Stimulated activated CD4-positive, alpha-beta T cell treated with anti-CD3 and anti-CD28 coated beads, Interleukin-15, amount 100 ng/mL, for 1 hour (primary cell): ENCODE measurements at places on chromosomes 1 and 21.

DNA sequence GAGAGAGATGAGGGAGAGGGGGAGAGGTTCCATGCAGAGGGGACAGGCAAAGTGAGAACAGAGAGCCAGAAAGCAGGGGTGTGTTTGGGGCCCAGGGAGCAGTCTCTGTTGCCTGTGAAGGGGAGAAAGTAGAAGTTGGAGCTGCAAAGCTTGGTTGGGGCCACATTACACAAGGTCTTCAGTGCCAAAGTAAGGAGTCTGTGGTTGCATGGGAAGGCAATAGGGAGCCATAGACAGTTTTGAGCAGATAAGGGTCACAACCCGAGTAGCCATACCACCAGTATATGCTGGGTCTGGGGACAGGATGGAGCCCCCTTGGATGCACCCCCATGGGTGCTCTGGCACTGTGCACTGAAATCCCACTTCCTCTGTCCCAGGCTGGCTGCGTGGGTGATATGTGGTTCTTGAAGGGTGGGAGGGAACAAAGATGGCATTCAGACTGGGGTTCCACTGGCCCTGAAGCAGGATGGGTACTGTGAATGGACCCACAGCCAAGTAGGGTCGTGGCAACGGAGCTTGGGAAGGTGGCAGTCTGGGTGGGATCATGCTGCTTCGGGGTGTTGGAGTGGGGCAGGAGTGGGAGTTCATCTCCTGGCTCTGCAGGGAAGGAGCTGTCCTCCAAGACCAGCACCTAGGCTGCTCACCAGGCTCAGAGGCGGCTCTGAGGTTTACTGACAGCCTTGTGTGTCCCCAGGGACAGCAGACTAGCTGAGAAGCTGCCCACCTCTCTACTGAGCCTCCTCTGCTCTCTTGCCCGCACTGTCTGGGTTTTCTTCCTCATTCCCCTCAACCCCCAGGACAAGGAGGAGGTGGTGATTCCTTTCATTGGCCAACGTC, 12.1 kb downstream of the DRAXIN start:
- DNase-seq, result no peak

GRCh38 chr1:18175051-18175450, 67.5 kb downstream of the IGSF21 start:
- no peak for DNase-seq

DNA sequence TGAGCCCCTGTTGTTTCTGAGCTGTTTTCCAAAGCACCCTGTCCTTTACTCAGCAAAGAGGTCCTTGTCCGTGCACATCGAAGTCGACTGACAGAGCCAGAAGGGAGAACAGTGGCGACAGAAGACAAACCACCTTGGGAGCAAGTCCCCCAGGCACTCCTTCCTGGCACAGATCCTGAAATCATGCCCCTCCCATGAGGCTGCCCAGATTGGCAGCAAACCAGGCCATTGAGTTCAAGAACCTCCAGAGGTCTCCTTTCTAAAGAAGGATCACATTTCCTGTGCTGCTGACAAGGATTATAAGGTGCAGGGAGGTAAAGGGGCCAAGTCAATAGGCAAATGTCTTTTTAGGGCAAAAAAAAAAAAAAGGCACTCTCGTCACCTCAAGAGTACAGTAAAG, 84.7 kb upstream of the HIVEP3 start:
- no peak for DNase-seq

DNA sequence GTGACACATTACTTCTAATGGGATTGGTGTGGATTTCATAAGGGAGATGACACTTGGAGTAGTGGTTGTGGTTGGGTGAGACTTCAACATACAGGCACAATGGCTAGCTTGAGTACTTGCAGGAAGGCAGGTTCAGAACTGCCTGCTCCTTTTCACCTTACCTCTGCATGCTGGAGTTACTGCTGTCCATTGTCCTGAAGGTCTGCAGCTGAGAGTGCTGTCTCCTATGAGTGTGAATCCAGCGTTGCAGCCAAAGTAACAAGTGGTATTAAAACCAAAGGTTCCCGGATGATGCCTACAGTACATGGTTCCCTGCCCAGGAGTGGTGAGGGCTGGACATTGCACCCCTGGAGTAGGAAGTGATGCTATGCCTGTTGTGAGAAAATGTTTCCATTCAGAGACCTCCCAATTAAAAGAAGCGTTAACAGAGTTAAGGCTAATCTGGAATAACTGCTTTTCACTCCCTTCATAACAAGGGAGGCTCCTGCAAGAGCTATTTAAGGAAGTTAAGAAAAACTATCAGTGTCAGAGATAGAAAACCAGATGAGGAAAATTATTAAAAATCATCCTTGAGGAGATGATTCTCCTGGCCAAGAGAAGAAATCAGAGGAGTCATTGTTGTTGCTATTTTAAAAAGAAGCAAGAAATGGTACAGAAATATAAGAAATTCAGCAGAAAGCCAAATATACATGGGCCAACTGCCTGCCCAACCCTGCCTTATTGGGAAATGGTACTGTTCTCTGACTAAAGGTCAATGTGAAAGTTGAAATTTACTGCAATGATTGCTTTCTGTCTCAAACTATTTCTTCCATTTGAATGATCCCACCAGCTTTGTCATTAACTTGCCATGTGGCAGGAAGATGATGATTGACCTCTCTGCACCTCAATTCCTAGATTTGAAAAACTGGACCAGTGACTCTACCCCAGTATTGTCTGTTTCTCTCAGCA, 9.8 kb upstream of the F5 start:
- DNase-seq, result no peak

- no peak for DNase-seq
These were observed 144.9 kb upstream of the SOD1 start for GRCh38 chr21:31514598-31514997.

DNA sequence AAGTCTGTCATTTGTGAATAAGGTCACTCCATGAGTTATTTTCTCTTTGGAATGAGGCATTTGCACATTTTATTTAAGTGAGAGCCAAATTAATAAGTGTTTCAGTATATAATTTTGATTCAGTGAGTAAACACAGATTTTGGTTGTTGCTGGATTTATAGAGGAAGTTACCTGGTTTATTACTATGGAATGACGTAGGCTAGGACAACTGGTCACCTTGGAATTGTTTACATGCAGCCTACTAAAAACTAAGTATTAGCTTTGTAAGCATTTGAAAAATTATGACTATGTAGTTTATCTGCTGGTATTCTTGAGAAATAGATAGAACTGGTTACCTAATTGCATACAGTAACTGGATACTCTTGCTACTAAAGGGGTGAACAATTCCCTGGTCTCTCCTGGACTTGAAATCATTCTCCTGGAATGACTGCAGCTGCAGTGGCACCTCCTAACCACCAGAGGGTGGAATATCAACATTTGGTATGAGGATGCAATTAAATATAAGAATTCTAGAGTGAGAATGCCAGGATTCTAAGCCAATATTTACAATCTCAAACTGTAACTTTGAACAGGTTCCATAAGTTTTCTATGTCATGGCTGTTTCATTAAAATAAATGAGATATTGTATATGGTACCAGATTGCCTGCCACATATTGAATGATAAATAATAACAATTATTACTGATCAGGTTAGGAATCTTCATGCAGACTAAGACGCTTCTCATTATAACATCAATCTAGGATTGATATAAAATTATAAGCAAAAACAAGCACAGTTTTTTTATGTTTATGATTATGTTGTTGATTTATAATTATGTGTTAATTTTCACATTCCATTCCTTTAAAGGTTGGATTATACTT, 3.5 kb upstream of the KRTAP27-1 start:
- no peak for DNase-seq

DNA sequence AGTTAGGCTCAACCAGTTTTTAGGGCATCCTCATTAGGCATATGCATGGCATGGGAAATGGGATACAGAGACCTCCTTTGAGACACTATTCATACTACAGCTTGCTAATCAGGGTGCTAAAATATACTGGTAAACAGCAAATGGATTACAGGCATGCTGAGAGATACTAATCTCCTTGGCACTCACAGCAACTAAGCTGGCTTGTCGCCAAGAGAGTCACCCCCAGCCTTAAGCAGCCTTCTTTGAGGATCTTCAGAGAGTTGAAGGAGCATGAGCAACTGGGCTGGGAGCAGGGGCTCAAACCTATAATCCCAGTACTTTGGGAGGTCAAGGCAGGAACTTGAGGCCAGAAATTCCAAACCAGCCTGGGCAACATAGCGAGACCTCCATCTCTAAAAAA, 120.1 kb upstream of the NR5A2 start:
- no peak for DNase-seq

DNA sequence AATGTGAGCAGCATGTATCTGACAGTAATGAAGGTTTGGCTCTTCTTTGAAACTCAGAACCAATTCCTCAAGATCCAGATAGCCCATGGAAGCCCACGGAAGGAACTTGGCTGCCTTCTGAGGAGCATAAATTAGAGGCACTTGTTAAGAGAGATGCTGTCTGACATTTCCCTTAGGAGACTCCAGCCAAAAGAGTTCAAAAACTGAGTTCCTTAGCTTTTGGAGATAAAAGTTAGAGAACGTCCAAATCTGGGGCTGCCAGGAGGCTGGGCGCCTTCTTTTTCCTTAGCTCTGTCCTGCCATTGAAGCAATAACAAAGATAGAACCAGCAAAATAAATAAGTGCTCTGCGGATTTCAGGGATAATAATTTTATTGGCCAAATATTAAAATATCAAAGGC, 439.6 kb upstream of the USP24 start:
- no peak for DNase-seq

DNA sequence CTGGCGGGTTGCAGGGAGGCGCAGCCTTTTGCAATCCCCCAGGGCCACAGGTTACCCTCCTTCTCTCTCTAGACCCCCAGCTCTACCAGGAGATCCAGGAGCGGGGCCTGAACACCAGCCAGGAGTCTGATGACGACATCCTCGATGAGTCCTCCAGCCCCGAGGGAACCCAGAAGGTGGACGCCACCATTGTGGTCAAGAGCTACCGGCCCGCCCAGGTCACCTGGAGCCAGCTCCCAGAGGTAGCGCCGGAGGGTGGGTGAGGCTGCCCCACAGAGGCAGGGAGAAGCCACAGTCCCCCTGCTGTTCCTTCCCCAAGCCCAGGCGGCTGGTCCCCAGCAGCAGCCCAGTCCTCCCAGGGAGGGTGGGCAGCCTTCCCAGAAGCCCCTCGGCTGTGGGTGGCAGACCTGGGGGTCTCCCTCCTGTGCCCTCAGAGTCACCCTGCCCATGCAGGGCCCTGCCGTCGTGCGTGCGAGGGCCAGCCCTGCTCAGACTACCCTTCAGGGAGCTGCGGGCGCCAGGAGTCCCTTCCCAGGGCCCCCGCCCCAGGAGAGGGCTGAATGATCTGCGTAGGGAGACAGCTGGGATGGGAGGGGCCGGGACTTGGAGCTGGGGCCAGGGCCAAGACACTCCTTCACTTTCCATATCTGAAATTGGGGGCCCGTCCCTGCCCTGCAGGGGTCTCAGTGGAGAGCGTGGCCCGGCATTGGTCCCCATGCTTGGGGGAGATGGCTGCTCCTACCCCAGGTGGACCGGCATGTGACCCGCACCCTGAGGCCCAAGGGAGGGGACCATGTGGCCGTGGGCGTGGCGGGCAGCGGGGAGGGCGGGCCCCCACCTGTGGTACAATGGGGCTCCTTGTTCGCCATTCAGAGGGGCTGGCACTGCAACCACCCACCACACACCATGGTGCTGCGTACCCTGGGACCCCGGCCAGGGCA, 12.9 kb downstream of the ARHGEF16 start:
- no peak for DNase-seq

GRCh38 chr1:14508613-14509012, 89.9 kb upstream of the KAZN start:
- no peak for DNase-seq

- no peak for DNase-seq
These were observed 155.2 kb downstream of the GABPA start for GRCh38 chr21:25890001-25890400.

GRCh38 chr1:152185544-152186391, 26.7 kb upstream of the RPTN start:
- DNase-seq, result no peak

- no peak for DNase-seq
These were observed 373.0 kb upstream of the ADAMTS5 start for GRCh38 chr21:27339902-27340301.

GRCh38 chr1:117759535-117759934, 153.7 kb downstream of the TENT5C start:
- no peak for DNase-seq

GRCh38 chr1:7454895-7455784, 316.0 kb upstream of the VAMP3 start:
- DNase-seq, result no peak

DNA sequence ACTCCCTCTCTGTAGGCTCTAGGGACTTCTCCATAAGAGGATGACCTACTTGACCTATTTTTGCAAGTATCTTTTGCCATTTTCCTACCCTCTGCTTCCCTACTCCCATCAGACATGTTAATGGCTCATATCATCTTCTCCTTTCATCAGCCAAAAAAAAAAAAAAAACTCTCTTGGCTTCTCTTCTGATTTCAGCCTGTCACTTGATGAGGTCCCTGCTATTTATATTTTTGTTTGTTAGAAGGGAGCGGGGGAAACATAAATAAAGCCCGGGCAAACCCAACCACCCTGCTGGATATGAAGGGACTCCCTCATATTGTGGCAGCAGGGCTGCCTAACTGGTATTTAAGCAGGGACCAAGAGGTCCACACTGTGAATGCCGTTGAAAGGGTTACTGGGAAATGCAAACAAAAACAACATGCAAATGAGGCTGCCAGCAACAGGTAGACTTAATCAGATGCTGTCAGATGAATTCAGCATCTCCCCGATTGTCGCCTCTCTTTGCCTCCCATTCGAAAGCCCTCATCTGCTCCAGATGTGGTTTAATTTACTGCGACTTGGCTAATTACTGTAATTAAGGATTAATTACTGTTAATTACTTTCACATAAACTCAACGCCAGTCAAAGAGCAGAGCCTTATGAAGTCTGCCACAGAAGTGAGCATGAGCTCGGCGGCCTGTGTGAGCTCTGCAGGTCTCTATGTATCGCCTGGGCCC, 172.3 kb downstream of the PBX1 start:
- DNase-seq, result no peak

GRCh38 chr21:31133243-31133830, 95.1 kb upstream of the KRTAP19-8 start:
- no peak for DNase-seq

GRCh38 chr1:19035377-19036040, 79.0 kb upstream of the IFFO2 start:
- DNase-seq, result no peak

- DNase-seq, result no peak
These were observed 69.5 kb downstream of the PEX14 start for GRCh38 chr1:10544239-10544638.

- no peak for DNase-seq
These were observed 14.9 kb upstream of the ZMYM1 start for GRCh38 chr1:35064265-35064664.

DNA sequence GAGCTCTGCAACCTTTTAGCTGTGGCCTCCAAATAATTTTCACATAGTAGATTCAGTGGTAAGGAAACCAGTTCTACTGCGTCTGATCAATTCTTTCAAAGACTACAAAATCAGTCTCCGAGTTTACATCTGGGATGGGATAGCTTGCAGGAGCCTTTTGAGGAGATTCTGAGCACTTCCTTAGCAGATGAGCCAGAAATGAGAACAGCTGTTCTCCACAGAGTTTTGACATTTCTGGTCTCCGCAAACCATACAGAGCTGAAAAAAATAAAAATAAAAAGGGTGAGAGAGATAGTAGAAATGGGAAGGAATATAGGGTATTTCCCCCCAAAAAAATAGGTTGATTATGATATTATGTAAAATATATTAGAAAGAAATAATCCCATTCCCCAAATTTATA, 119.3 kb downstream of the LYPLAL1 start:
- no peak for DNase-seq

GRCh38 chr1:74531796-74532195, 19.4 kb upstream of the LRRC53 start:
- DNase-seq, result no peak
